ENCODE measurements at places on chromosomes 5 and 9.

DNA sequence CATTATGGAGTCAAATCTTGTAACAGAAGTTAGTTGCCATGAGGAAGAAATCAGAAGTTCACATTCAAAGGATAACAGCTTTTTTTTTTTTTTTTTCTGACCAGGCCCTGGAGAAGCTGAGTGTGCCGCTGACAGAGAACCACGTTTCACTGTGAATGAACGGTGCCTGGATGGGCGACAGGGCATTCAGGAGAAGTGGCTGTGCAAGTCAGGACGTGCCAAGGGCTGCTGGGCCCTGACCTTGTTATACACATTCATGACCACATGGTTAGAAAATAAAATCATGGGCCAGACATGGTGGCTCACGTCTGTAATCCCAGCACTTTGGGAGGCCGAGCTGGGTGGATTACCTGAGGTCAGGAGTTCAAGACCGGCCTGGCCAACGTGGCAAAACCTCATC is 91.6 kb downstream of the ANKH start:
- DNase-seq = no peak

- DNase-seq = no peak
These were observed 432.1 kb upstream of the RGMB start for GRCh38 chr5:98341038-98342032.

- DNase-seq = no peak
These were observed 25.7 kb downstream of the WWC1 start for GRCh38 chr5:168317096-168317520.

DNA sequence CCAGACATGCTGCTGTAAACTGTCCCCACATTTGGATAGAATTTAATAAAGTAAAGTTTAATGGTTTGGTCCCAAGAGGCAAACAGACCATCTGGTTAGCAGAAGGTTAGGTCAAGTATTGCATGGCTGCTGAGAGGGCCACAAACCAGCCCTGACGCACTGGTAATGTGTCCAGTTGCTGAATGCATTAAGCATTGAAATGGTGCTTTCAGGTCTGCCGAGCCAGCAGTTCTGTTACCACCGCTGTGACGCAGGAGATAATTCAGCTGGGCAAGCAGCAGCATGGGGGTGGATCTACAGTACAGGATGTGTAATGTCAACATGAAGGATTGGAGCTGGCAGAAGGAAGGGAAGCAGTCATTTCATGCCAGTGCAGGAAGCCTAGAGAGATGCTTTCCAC is 16.0 kb downstream of the ZNF462 start:
- DNase-seq = no peak

GRCh38 chr5:149399775-149400174 is 20.7 kb upstream of the IL17B start:
- no peak for DNase-seq

- no peak for DNase-seq
These were observed 734.5 kb upstream of the ZNF608 start for GRCh38 chr5:125480911-125481310.

DNA sequence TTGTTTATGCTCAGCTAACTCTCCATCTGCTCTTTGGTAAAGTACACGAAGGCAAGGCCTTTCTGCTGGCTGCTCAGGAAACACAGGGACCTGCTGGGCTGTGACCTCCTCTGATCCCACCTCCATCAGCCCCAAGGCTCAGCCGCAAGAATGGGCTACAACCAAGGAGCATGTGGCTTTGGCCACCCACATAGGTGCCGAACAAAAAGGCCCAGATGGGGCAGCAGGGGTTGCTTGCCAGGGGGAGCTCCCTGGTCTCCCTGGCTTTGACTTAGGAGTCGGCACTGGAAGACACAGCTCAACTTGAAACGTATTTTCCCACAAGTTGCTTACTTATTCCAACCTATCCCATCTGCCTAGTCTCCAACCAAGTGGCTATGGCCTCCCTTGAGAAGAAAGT is 461.1 kb downstream of the ICE1 start:
- no peak for DNase-seq

- no peak for DNase-seq
These were observed 509.8 kb upstream of the TLE4 start for GRCh38 chr9:79061752-79062616.

DNA sequence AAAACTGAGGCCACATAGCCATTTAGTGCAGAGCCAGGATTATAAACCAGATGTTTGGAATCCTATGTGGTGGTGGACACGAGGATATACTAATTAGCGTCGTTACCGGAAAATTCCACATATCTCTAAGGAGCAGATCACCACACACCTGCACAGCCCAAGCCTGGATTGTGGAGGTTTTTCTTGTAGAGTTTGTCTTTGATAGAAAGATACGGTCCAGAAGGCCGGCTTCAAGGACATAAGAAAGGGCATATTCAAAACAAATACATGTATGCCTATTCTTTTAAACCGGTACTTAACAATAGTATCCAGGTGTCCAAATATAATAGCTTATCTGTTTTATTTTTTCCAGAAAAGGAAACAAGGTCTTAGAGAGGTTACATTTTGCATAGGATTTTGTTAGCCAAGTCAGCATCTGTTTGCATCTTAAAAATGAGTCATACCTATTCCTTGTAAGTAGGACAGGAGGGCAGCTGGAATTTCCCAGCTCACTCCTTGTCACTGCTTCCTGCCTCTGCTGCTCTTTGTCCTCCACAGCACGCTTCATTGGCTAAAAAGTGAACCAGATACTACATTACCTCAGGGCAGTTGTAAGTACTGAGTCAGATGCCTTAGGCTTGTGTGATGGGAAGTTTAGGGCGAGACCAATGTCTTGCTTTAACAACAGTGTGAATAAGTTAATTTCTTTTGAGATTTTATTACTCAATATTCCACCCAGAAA is 3.6 kb downstream of the TMC1 start:
- peak; percentile 96 for DNase-seq

- peak; percentile 85 for DNase-seq
These were observed 176.7 kb upstream of the DMAC1 start for GRCh38 chr9:7976167-7976755.

DNA sequence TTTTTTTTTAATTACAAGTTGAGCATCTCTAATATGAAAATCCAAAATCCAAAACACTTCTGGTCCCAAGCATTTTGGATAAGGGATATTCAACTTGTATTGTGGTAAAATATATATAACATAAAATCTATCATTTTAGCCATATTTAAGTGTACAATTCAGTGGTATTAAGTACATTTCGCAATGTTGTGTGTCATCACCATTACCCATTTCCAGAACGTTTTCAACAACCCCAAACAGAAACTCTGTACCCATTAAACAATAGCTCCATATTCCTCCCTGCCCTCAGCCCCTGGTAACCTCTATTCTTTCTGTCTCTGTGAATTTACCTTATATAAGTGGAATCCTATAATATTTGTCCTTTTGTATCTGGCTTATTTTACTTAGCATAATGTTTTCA is 24.9 kb downstream of the TICAM2 start:
- peak; percentile 42 for DNase-seq

DNA sequence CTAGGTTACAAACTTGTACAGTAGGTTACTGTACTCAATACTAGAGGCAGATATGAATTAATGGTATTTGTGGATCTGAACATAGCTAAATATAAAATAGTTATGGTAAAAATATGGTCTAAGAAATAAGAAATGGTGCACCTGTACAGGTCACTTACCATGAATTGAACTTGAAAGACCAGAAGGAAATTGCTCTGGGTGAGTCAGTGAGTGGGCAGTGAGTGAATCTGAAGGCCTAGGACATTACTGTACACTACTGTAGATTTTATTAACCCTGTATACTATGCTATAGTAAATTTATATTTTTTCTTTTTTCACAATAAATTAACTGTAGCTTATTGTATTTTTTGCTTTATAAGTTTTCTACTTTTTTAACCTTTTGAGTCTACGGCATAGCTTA is 1020.4 kb downstream of the CDH18 start:
- no peak for DNase-seq

DNA sequence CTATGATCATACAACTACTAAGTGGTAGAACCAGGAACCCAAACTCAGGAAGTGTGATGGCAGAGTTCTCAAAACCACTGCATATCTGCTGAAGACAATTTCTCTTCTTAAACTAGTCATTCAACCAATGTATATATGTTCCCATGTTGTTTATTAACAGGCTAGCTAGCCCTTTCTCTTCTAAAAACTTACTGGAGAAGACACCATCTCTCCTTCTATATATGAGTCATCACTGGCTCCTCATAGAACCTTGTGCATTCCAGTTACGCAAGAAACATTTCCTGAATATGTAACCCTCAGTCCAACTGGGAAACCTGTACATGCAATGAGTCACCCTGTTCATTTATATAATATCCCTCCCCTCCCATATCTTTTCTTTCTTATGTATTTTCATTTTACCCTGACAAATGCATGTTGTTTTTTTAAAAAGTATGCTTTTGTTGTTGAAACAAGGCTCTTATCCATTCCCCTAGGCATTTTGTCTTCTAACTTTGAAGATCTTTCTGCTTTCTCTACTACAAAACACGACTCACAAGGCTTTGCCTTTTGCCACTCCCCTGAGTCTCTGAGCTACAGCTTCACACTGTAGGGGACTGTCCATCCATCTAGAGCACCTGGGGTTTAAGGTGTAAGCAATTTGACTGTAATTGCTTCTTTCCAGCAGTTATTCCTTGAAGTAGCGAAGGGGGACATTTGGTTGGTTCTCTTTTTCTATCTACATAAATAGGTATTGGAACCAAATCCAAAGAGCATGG is 119.5 kb downstream of the ANXA1 start:
- peak; percentile 78 for DNase-seq

DNA sequence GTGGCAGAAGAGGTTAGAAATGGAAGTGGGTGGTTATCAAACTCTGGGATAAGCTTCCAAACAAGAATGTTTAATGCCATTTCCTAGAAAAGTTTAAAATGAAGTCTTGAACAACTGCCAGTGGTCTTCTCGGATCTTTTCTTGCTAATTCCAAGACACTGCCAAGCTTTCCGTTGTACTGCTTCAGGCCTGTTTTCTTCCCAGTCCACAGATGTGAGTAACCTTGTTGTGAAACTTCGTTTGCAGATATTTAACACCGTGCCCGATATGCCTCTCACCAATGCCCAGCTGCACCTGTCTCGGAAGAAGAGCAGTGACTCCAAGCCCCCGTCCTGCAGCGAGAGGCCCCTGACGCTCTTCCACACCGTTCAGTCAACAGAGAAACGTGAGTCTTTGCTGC is 269.8 kb downstream of the NR3C1 start:
- no peak for DNase-seq

GRCh38 chr5:173808079-173808808 is 79.9 kb upstream of the CPEB4 start:
- peak; percentile 86 for DNase-seq

GRCh38 chr9:130432362-130432761 is 12.4 kb upstream of the ASS1 start:
- no peak for DNase-seq

DNA sequence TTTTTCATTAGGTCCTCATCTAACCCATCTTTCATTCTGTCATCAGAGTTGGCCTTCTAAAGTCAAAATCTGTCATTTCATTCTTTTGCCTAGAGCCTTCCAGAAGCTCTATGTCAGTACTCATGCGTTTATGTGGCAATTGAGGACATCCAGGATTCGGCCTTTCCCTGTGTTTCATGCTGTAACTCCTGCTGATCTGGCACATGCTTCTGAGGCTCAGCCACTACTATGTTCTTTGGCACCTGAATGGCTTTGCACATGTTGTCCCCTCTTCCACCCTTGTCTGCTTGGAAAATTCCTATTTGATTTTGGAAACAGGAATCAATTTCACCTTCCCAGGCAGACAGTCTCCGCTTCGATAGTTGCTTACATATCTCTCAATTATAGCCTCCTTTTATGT is 84.9 kb downstream of the GDNF start:
- DNase-seq = no peak

- no peak for DNase-seq
These were observed 49.1 kb downstream of the GNA14 start for GRCh38 chr9:77598991-77599390.

- no peak for DNase-seq
These were observed 35.5 kb upstream of the PTCH1 start for GRCh38 chr9:95552255-95552654.

DNA sequence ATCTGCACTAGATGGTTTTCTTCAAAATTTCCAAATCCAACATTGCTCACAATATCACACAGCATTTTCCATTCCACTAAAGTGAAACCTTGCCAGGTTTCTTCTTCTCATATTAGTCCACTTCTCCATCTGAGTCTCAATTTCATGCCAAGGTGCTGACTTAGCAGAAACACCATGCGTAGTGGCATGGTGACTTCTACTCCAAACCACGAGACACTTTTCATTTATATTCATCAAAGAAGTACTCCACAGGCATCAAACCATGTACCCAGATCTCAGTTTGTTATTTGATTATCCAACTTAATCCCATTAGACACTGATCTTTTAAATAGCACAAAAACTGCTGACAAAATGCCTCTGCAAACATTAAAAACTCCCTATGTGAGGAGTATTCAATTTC is 233.4 kb upstream of the ITGA1 start:
- no peak for DNase-seq

DNA sequence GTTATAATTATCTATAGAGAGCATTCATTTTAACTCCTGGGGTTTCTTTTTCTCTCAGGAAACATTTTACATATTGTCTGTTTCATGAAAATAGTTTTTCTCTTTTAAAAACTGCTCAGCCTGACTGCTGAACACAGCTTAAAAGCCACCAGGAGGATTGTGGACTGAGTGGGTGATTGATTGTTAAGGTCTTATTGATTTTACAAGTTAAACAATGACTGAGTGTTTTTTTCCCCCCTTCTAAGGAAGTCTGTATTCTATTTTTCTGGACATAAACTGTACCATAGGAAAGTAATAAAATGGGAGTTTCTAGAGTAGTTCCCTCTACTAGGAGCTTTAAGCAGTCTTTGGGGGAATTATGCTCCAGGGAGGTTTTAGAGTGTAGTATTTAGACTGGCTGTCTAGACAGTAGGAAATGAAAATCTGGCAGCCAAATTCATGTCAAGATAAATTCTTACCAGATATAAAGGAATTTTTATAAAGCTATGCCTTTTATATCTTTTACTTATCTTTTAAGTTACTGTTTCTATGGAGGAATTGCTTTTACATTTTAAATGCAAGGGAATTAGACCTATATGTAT is 463.9 kb downstream of the PRR16 start:
- no peak for DNase-seq

DNA sequence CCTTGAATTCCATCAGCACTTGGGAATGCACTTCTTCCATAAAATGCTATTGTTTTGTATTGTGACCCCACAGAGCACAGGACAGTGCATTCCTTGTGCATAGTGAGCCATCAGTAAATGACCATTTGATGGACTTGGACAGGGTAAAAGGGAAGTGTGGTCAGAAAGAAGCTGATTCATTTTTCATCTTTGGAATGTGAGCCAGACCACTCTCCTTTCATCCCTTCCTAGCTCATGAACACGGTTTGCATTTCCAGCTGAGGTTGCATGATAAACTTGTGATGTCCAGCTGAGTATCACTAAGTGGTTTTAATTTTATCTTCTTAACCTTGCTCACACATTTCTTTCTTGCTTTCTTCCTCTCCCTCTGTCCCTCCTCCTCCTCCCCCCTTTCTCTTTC is 101.3 kb downstream of the NUDT12 start:
- no peak for DNase-seq

DNA sequence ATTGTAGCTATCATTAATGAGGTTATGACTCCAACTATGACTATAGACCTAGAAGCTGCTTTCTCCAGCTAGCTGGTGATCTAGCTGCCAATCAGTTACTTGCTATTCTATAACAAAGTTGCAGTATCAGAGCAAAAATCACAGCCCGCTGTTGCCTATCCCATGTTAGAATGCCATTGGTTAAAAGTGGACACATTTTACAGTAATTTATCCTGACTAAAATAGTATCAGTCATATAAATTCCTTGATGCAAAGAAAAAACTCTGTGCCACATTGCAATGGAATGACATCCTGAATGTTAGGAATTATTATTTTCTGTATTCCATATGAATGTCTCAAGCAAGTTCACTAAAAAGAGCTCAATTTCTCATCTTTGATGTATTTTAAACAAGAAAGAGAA is 626.5 kb downstream of the PDE4D start:
- no peak for DNase-seq
